ENCODE measurements at places on chromosomes 4 and X.

GRCh38 chrX:110142096-110142495 is 139.2 kb downstream of the TMEM164 start:
- DNase-seq, result no peak

DNA sequence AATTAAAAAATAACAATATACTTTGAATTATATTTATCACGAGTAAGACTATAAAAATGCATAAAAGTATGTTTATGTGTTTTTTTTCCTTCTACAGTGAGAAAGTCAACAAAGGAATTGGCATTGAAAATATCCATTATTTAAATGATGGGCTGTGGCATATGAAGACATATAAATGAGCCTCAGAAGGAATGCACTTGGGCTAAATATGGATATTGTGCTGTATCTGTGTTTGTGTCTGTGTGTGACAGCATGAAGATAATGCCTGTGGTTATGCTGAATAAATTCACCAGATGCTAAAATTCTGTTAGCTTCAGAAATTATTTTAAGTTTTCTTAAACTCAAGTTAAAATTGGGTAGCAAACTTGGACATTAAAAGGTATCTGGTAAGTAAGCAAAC is 8.2 kb downstream of the MCTS1 start:
- no peak for DNase-seq

- DNase-seq, result no peak
These were observed 41.3 kb downstream of the LRBA start for GRCh38 chr4:150973626-150974251.

GRCh38 chr4:44661940-44662622 is 10.7 kb upstream of the YIPF7 start:
- DNase-seq, result no peak

DNA sequence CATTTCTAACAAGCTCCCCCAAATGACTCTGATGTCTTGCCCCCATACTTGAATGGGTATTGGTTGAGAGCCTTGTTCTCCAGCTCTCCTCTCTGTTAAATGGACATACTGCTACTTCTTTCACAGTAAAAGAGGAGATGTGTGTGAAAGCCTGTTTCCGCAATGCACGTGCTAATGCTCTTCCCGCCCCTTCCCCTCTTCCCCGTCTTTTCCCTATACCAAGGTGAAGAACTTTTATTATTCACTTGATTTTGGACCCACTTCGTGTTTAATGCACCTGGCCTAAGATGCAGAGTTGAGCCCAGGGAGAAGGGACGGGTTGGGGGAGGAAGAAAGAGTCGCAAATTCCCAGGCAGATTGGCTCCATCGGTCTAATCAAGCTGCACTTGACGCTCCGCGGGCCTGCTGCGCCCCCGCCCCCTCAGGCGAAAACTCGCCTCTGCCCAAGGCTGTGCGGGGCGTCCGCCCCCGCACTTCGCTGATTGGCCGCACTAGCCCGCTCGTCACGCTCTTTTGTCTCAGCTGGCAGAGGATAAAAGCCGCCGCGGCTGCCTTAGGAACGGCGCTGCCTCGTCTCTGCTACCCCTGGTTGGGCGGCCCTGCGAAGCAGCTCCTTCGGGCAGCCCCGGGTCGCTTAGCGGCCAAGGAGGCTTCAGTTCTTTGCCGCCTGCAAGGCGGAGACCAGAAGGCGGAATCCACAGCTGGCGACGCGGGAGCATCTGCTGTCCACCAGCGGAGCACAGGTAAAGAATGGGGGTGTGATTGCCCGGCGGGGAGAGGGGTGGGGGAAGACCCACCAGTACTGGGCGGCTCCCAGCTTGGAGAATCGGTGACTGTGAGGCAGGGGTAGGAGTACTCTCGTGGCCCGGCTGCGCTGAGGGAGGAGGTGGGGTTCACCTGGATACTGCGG is at the start of gene ZCCHC12:
Gene ZCCHC12, plus strand, starts transcription at position 562 of the 910 bp plus-strand sequence. CDS start 1,421 bp downstream, outside the sequence.
- peak; percentile 5 for DNase-seq

DNA sequence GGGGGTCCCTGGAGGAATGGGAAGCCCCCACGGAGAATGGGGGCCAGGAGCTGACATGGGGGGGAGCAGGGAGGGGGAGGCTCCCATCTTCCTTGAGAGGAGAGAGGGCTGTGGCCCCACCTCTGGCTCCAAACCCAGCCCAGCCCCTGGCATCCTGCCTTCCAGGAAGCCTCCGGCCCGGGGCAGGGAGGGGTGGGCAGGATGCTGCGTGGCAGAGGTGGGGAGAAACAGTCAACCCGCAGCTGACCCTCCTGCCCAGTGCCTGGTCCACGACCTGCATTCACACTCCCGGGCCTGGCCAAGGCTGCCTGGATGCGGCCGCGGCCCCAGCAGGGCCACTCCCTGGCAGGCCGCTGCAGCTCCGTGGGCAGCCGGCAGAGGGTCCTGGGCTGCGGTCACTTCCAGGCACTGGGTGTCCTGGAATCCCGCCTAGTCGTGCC is 39.0 kb downstream of the CPLX1 start:
- DNase-seq, result no peak

GRCh38 chr4:121189326-121190215 is 25.4 kb upstream of the TNIP3 start:
- DNase-seq, result peak; percentile 17

GRCh38 chrX:7704205-7704604 is 138.8 kb upstream of the VCX start:
- DNase-seq, result no peak

DNA sequence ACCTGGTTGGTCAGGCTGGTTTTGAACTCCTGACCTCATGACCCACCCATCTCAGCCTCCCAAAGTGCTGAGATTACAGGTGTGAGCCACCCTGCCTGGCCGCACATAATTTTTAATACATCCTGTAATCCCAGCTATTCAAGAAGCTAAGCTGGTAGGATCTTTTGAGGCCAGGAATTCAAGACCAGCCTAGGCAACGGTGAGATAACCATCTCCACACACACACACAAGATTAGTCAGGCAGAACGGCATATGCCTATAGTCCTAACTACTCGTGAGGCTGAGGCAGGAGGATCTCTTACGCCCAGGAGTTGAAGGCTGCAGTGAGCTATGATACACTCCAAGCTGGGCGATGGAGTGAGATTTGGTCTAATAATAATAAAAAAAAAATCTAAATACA is 212.4 kb upstream of the NEIL3 start:
- no peak for DNase-seq

DNA sequence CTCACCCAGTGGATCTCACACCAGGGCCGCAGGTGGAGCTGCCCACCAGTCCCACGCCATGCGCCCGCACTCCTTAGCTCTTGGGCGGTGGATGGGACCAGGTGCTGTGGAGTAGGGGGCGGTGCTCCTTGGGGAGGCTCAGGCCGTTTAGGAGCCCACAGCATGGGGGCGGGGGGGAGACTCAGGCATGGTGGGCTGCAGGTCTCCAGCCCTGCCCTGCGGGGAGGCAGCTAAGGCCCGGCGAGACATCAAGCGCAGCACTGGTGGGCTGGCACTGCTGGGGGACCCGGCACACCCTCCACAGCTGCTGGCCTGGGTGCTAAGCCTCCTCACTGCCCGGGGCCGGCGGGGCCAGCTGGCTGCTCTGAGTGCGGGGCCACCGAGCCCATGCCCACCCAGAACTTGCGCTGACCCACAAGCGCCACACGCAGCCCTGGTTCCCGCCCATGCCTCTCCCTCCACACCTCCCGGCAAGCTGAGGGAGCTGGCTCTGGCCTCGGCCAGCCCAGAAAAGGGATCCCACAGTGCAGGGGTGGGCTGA is 312.9 kb upstream of the GIMD1 start:
- no peak for DNase-seq

All from activated gamma-delta T cell treated with anti-CD3 and anti-CD28 coated beads, Interleukin-2, amount 50 U/mL, for 16 hours (primary cell).